Lower lobe of right lung (tissue), 2 donors: ENCODE measurements at places on chromosomes 13 and 19. TPM values are rescaled to one million over a fixed set of nuclear protein-coding genes. Genes with fewer than 3 reads are reported as not detected.

Gene ZNF17
- 12.6 TPM for total RNA-seq

GRCh38 chr13:42001580-42001979, 40.7 kb upstream of the VWA8 start:
- H3K27me3 ChIP-seq = no peaks in the 10 kb centered on the region
- no peak for DNase-seq
- no peaks in the 10 kb centered on the region for H3K4me1 ChIP-seq
- no peak overlapping the region for H3K27ac ChIP-seq
- H3K4me3 ChIP-seq = no peak overlapping the region
- no peaks in the 10 kb centered on the region for H3K36me3 ChIP-seq

DNA sequence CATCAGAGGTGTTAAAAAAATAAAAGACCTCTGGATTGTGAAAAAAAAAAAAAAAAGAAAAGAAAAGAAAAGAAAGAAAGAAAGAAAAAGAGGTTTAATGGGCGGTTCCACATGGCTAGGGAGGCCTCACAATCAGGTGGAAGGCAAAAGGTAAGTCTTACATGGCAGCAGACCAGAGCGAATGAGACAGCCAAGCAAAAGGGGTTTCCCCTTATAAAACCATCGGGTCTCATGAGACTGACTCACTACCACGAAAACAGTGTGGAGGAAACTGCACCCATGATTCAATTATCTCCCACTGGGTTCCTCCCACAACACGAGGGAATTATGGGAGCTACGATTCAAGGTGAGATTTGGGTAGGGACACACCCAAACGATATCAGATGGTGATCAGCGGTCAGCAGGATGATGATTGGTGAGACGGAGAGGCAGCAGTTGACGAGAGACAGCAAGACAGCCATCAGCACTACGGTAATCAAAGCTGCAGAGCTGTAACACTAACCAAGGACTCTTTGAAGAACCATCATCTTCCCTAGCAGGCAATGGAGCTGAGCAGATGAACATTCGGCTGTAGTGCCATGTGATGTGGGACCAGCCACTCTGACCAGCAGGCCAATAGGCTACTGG, 3.9 kb upstream of the CD209 start:
- no peaks in the 10 kb centered on the region for H3K36me3 ChIP-seq
- H3K4me3 ChIP-seq = no peak overlapping the region
- H3K27me3 ChIP-seq = peaks cover 4% of the 10 kb centered on the region
- no peaks in the 10 kb centered on the region for H3K4me1 ChIP-seq

DNA sequence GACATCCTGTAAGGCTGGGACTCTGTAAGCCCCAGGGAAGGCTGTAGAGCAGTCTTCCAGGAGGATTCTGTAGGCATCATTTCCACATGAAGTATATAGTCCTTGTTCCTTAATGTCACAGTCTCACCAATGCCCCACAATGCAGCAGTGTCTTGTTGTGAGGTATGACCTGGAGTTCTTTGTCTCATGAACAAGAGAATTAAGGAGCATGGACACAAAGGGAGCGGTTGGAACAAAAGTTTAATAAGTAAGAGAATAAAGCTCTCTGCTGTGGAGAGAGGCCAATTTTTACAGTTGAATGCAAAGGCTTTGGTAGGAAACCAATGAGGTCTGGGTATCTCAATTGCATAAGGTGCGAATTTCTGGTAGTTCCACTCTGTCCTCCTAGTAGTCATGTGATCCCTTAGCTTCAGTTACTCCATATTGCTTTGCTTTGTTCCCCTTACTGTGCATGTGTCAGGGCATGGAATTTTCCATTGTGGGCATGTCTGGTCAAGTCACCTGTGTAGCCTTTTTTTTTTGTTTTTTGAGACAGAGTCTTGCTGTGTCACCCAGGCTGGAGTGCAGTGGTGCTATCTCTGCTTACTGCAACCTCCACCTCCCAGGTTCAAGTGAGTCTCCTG, 124.3 kb upstream of the TMTC4 start:
- H3K4me1 ChIP-seq = no peaks in the 10 kb centered on the region
- no peak for DNase-seq
- H3K36me3 ChIP-seq = no peaks in the 10 kb centered on the region
- no peak overlapping the region for H3K4me3 ChIP-seq
- H3K27ac ChIP-seq = no peak overlapping the region
- H3K27me3 ChIP-seq = no peaks in the 10 kb centered on the region

Gene COL5A3
- 8.9 TPM for total RNA-seq

GRCh38 chr13:111632906-111633305, 312.5 kb downstream of the TEX29 start:
- H3K27ac ChIP-seq = no peak overlapping the region
- H3K4me3 ChIP-seq = no peak overlapping the region
- no peak for DNase-seq
- no peaks in the 10 kb centered on the region for H3K36me3 ChIP-seq

GRCh38 chr13:44299152-44299943, 74.3 kb upstream of the SERP2 start:
- H3K36me3 ChIP-seq = no peaks in the 10 kb centered on the region
- no peak for DNase-seq
- no peak overlapping the region for H3K27ac ChIP-seq
- peaks cover 22% of the 10 kb centered on the region for H3K4me1 ChIP-seq
- no peak overlapping the region for H3K4me3 ChIP-seq

DNA sequence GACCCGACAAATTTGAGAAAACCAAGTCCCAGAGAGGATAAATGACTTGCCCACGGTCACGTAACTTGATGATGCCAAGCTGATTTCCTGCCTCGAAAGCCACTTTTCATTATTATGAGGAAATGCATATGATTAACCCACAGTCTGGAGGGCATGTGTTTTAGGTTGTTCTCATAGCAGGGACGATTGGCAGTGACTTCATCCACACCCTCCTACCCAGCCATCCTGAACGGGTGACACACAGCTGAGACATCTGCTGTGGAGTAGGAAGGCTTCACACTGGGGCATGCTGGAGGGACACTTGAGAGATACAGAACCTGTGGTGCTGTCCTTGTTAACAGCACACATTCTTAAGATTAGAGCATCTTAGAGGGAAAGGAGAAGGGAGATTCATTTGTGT, 65.4 kb upstream of the WDFY2 start:
- H3K4me1 ChIP-seq = no peaks in the 10 kb centered on the region
- no peak for DNase-seq
- no peak overlapping the region for H3K27ac ChIP-seq
- no peaks in the 10 kb centered on the region for H3K27me3 ChIP-seq

DNA sequence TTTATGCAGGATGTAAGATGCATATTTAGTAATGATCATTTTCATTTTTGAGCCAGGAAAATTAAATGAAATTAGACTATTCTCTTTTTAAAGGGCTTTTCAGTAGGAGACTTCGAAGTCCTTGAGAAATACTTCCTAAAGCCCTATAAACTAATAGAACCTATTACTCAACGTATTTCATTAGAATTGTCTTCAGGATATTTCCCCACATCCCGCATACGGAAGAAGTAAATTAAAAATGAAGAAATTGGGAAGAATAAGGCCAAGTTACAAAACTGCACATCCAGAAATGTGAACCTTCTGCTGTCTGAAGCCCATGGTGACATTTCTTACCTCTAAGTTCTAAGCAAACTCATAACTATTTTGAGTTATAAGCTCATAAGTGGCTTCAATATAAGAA, 66.5 kb downstream of the RXFP2 start:
- H3K27me3 ChIP-seq = no peaks in the 10 kb centered on the region
- H3K36me3 ChIP-seq = no peaks in the 10 kb centered on the region
- peaks cover 4% of the 10 kb centered on the region for H3K4me1 ChIP-seq
- no peak overlapping the region for H3K27ac ChIP-seq

Gene KLK3
- total RNA-seq = not detected

DNA sequence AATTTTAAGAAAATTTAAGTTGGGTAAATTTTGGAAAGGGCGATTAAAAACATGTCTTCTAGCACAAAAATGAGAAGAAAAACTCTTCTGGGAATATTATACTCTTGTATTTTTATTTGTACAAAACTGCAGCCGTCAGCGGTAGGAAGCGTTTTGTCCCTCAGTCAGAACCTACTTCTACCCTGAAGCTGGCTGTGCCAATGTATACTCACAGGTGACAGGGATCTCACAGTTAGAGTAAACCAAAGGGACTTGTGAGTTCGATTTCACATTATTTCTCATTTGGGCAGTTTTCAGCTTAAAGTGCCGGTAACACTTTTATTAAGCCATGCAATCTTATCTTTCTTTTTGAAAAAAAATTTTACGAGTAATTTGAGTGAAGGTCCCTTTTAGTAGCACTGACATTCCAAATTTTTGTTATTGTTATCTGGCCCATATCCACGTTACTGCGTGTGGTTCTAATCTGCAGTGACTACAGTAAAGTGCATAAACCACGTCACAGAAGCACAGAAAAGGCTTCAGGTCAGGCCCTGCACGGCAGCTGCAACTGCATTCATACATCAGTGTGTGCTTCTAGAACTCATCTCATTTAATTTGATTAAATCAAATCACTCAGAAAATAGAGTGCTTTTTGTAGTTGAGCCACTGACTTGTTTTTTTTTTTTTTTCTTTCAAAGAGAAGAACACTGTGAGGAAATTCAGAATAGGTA, 387.3 kb downstream of the LIG4 start:
- H3K27me3 ChIP-seq = no peaks in the 10 kb centered on the region
- DNase-seq = no peak
- H3K4me3 ChIP-seq = no peak overlapping the region
- no peaks in the 10 kb centered on the region for H3K36me3 ChIP-seq

DNA sequence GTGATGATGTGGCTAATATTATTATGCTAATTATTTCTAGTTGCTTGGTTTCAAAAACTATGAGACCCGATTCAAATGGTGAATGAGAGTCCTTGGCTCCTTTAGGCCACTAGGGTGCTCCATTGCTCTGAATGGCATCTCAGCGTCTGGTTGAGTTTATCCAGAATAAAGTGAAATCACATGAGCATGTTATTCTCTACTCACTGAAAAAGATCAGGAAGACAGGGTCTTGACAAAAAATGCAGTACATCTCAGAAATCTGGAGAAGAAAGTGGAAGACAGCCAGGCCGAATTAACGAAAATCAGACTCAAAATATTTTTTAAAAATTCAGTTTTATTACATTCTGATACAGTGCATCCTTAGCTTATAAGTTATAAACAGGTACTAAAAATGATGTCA, 516.2 kb downstream of the MYO16 start:
- no peaks in the 10 kb centered on the region for H3K4me1 ChIP-seq
- no peak overlapping the region for H3K27ac ChIP-seq
- H3K4me3 ChIP-seq = no peak overlapping the region
- no peaks in the 10 kb centered on the region for H3K36me3 ChIP-seq
- no peak for DNase-seq

Gene TLE6
- 4.2 TPM for total RNA-seq

DNA sequence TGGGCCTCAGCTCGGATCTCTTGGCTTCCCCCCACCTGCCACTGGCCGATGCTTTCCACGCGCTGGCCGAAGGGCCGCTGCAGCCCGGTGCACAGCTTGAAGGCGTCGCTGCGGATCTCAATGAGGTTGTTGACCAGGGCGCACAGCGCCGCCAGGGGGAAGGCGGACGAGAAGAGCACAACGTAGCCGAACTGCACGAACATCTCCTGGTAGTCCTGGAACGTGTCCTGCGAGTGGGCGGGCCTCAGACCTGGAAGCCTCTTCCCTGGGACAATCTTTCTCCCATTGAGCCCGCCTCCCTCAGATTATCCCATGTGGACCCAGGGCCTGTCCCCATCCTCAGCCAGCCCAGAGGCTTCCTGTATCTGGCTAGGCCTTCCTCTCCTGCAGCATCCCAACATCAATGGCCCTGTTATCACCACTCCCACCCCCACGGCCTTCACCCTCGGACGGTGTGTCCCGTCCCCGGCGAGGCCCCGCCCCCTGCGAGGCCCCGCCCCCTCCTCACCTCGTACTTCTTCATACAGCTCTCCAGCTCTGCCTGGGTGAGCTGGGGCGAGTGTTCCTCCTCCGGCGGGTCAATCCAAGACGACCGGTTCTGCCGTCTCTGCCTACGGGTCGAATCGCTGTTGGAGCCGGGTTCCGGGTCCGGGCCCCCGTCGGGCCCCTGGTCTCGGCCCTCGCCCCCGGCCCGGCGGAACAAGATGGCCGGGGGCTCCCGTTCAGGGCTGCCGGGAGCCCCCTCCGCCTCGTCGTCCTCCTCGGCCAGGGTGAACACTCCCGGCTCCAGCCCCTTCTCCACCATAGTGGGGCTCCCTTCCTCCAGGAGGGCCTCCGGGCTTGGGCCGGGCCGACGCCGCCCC, 6.8 kb downstream of the ANO8 start:
- peak overlapping the region; percentile 73 for H3K27ac ChIP-seq
- peaks cover 9% of the 10 kb centered on the region for H3K27me3 ChIP-seq
- H3K36me3 ChIP-seq = peaks cover 4% of the 10 kb centered on the region

DNA sequence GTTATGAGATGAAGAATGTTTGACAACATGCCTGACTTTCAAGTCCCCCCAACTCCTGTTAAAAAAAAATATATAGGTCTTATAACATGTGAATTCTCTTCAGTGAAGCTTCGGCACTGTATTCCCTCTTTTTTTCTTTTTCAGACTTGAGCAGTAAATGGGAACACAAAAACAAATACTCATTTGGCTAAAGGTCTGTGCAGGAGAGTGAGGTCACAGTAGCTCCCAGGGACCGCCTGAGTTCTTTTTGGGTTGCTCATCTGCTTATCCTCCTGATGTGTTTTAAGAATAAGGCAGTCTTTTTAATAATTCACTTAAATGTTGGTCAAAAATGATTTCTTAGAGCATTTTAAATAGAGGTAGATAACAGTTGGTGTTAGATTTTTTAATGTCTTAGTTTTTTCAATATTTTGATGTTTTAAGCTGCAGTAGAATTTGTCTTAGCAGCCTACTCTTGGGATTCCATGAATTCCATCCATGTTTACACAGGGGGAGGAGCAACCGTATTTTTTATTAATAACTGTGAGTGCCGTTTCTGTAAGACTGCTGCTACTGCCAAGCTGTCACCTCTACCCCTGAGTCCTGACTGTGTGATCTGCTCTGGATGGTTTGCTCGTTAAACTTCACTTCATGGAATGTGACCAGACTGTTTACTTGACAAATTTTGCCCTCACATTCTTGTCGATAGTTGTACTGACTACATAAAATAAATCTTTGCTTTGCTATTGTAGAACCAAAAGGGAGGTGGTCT, 14.9 kb downstream of the HNRNPM start:
- H3K27ac ChIP-seq = peak overlapping the region; percentile 57
- no peaks in the 10 kb centered on the region for H3K27me3 ChIP-seq
- peaks cover 60% of the 10 kb centered on the region for H3K36me3 ChIP-seq
